ENCODE measurements at places on chromosomes 5 and 9.

GRCh38 chr5:159990506-159990905, 18.4 kb upstream of the TTC1 start:
- no peak for DNase-seq

GRCh38 chr5:106019261-106019660, 1651.5 kb downstream of the EFNA5 start:
- DNase-seq, result no peak

DNA sequence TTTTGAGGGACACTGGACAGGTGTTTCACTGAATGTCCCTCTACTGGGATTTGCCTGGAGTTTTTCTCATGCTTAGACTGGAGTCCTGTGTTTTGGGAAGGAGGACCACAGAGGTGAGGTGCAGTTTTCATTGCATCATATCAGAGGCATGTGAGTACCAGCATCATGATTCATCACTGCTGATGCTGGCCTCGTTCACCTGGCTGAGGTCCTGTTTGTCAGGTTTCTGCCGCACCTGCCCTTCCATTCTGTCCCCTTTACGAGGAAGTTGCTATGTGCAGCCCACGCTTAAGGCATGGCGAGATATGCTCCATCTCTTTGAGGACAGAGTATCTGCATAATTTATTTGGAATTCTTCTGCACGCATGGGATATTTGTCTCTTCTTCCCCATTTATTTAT, 162.1 kb downstream of the TENT4A start:
- no peak for DNase-seq

DNA sequence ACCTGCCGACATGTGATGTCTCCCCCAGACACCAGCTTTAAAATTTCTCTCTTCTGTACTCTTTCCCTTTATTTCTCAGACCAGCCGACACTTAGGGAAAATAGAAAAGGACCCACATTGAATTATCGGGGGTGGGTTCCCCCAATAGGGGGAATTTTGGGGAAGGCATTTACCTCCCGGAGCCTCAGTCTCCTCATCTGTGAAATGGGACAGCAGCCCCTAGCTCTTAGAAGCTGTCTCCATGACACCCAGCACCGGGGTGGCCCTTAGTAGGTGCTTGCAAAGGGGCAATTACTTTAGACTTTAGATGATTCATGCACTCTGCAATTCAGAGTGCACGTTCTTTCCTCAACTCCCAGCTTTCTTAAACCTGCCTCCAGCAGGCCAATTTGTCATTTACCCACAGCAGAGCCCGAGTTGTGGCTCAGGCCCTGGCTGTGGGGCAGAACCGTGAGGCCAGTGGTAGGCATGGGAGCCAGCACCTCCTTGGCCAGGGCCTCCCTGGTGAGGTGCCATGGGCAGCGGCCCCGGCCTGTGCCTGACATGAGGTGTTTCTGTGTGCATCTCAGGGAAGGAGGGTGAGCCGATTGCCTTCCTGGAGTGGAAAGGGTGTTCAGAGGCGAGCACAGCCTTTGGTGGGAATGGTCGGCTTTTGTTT, 51.7 kb downstream of the SH3PXD2B start:
- no peak for DNase-seq

DNA sequence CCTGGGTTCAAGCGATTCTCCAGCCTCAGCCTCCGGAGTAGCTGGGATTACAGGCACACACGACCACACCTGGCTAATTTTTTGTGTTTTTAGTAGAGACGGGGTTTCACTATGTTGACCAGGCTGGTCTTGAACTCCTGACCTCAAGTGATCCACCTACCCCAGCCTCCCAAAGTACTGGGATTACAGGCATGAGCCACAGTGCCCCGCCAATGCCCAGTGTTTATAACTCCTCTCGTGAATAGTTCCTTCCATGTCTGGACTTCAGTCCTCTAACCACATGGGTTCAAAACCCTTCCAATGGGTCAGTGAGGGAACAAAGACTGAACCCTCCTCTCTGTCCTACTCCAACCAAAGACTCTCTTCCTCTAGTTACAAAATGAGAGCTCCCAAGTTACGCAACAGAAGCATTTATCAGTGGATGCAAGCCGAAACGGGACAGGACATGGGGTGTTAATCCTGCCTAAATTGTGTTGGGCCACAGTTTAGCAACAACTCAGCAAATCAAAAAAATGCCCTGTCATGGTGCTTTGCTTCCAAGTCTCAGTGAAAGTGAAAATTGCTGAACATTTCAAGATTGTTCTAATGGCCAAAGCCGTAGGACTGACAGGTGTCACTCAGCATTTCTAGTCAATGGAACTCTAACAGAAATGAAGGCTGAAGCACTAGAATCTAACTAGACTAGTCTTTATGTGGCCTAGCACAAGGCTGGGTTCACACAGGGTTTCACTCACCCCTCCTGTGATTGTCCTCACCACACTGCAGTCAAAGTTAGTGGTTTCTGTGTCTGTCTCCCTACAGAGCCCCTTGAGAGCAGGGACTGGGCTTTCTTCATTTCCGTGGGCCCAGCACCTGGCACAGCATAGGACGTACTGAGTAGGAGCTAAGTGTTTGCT, 3.2 kb upstream of the TMEM245 start:
- DNase-seq, result no peak

GRCh38 chr5:17050236-17050635, 114.1 kb upstream of the MYO10 start:
- no peak for DNase-seq

DNA sequence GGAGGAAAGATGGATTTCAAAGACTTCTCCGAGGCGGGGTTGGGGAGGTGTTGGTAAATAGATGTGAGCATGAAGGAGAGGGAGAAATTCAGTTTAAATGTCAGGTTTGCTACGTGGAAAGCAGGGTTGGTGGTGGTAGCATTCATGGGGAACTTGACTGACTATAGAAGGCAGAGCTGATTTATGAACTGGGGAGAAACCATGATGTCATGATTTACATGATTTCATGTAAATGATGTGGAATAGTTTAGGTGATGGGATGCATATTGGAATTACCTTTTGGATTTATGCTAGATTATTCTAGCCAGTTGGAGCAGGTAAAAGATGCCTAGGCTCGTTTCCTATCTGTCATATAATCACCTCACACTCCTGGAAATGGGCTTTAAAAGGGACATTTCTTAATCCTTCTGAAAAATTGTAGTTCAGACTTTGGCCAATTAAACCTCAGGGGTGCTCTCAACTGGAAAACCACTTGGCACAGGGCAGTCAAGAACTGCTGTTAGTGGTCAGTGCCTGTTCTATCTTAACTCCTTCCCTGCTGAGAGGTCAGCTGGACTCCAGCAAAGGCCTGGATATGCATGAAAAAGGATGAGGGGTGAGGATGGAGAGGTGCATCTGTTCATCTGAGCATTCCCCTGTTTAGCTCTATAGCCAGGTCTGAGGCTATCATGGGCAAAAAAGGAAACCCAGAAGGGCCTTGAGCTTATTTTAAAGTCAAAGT, 50.1 kb upstream of the BASP1 start:
- DNase-seq, result no peak

- DNase-seq, result no peak
Observed at GRCh38 chr5:77222722-77223121, 12.2 kb downstream of the PDE8B start.

GRCh38 chr9:136131629-136132511, 13.2 kb upstream of the TMEM250 start:
- no peak for DNase-seq

DNA sequence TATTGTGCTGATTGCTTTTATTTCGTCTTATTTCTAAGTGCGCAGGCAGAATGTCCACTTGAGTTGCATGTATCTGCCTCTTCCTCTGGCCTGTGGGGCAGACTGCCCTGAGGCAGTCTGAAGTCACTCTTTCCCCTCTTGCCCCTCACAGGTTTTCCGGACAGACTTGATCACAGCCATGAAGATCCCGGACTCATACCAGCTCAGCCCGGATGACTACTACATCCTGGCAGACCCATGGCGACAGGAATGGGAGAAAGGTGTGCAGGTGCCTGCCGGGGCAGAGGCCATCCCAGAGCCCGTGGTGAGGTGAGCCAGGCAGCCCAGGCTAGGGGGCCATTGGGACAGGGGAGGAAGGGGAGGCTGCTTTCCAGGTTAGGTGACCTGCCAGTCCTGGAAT, 26.4 kb downstream of the JADE2 start:
- no peak for DNase-seq

DNA sequence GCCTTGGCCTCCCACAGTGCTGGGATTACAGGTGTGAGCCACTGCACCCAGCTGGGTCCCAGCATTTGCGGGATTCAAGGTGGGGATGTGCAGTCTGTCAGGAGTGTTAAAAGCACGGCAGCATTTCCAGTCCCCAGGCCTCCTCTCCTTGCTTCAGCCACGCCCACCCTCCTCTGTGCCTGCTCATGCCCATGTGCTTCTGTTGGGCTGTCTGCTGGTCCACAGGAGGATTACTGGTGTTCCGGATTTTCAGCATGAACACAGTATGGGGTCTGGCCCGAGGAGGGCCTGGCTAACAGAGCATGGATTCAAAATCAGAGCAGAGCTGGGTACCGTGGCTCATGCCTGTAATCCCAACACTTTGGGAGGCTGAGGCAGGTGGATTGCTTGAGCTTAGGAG, 5.5 kb downstream of the ARRDC1 start:
- no peak for DNase-seq

- DNase-seq, result no peak
Observed at GRCh38 chr5:170473642-170474041, 30.2 kb upstream of the KCNIP1 start.

DNA sequence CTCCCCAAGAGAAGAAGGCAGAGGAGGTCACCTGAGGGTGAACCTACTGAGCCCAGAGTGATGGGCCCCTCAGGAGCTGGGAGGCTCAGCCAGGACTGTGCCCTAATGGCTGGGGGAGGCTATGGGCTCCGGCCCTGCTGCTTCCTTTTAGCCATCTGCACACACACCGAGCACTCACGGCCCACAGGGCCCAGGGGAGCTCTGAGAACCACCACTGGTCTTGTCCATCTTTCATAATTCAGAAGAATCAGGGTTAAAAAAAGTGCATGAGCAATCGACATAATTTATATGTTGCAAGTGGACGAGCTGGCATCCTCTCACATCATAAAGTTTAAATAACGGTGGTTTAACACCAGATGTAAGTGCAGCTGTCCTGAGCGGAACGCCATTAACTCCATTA, 162.1 kb downstream of the FSTL4 start:
- DNase-seq, result no peak

GRCh38 chr9:124222918-124223720, 34.6 kb upstream of the NEK6 start:
- peak; percentile 69 for DNase-seq

- DNase-seq, result no peak
Observed at GRCh38 chr9:72775570-72775969, 177.3 kb downstream of the ALDH1A1 start.

GRCh38 chr9:116234081-116234480, 80.5 kb downstream of the PAPPA start:
- no peak for DNase-seq

- no peak for DNase-seq
Observed at GRCh38 chr5:97538912-97539311, 355.9 kb upstream of the RIOK2 start.

- DNase-seq, result no peak
Observed at GRCh38 chr9:70065572-70065971, 21.9 kb downstream of the MAMDC2 start.

DNA sequence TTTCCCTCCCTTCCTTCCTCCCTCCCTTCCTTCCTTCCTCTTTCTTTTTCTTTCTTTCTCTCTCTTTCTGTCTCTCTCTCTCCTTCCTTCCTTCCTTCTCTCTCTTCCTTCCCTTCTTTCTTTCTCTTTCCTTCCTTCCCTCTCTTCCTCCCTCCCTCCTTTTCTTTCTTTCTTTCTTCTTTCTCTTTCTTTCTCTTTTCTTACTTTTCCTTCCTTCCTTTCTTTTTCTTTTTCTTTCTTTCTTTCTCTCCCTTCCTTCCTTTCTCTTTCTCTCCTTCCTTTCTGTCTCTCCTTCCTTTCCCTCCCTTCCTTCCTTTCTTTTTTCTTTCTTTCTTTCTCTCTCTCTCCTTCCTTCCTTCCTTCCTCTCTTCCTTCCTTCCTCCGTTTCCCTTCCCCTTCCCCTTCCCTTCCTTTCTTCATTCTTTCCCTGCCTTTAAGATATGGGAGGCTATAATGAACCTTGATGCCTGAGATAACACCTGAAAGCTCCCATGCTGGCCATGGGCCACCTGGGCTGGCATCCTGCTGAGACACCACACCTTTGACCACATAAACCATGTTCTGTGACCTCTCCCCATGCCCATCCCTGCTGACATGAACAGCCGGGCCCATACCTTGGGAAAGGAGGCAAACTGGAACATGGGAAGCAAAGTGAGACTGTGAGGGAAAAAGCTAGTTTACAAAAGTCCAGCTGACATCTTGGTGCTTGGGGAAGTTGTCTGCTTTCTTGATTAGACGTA, 197.8 kb upstream of the ZNF618 start:
- no peak for DNase-seq

GRCh38 chr5:22754155-22754554, 99.0 kb downstream of the CDH12 start:
- no peak for DNase-seq

- DNase-seq, result no peak
Observed at GRCh38 chr9:13411791-13412190, 132.3 kb upstream of the MPDZ start.

GRCh38 chr5:68077349-68077894, 138.1 kb upstream of the PIK3R1 start:
- no peak for DNase-seq

DNA sequence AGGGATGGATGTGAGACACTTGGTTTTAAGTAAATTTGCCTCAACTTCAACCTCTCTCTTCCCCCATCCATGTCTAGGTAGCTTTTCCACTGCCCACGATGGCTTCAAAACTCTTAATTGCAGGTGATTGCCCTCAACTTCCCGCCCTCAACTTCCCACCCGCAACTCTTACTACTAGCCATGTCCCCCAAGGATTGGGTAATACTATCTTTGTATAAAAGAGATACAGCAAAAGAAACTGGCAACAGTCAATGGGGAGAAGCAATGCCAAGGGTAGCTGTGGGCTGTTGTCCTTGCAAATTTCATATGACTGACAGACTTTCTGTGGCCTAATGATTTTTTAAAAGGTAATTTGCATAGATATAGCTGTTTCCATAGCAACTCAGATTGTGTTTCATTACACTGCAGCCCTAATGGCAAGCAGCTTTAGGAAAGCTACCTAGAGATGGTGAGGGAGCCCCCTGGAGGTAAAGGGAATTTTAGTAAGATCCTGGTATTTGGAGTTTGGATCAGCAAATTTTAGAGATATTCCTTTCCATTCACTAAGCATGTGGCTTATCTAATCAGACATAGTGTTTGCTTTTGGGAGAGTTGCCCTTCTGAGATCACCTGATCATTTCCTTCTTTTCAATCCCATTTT, 421.5 kb upstream of the DAP start:
- DNase-seq, result no peak

All from nucleus accumbens (tissue), 56 donors.